ENCODE measurements at places on chromosomes 5 and 9.
A peak's percentile ranks its signal among the peaks of the same experiment; 100 is the strongest.

GRCh38 chr9:131590907-131591844 is 45.9 kb downstream of the PRRT1B start:
- peak; percentile 76 for DNase-seq

GRCh38 chr5:177296581-177296980 is 6.9 kb downstream of the RAB24 start:
- DNase-seq: no peak

GRCh38 chr9:112664531-112664930 is 53.4 kb downstream of the INIP start:
- DNase-seq: no peak

- DNase-seq: no peak
Observed at GRCh38 chr5:179793468-179794139, at the start of gene LTC4S. TSS of gene LTC4S (plus strand) at chr5:179793986. CDS start at chr5:179794081, 95 bp downstream.

DNA sequence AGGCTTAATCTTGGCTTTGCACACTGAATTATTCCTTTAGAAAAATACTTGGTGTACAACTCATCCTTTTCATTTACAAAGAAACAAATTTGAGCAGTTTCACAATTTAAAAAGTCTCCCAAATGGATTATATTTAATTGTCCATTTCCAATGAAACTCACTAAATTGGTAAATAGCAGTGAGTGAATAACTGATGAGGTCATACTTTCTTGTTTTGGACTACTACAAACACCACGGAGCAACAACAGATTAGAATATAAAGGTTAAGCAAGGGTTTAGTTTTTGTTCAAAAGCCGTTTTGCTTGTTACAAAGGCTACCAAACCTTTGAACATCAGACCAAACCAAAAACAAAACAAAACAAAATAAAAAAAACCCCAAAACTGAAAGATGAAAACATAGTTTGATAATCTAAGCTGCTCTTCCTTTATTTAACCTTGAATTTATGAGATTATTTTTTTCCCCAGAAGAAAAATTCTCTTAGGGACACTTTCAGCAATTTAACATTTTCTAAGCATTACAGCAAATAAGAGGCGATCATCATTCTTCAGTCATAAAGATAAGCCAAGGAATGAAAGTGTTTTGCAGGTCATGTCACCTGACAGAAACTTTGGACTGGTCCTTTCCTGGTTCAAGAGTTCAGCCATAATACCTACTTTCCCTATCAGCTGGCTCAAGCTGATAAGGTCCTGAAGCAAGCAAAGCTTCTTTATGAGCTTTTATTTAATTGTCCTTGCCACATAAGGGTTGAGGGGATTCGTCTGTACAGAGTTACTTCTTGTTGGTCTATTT is 99.7 kb upstream of the CDKN2B start:
- peak; percentile 11 for DNase-seq

DNA sequence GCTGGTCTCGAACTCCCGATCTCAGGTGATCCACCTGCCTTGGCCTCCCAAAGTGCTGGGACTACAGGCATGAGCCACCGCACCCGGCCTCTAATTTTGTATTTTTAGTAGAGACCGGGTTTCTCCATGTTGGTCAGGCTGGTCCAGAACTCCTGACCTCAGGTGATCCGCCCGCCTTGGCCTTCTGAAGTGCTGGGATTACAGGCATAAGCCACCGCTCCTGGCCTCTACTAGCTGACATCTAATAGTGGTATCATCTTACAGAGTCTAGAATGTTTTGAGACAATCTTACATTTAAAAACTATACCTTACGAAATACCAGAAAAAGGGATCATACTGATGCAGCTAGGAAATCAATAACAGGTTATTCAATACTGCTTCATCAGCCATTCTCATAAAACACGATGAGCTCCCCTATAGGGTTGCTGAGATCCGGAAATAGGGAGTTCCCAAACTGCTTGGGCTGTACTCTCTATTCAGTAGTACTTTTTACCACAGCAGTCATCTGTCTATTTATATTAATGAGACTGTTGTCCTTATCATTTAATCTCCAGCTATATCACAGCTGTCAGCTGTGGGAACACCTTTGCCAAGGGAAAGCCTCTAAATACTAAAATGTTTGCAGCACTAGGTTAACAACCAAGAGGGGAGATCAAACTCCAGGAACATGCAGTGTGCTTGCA is 8.1 kb upstream of the UBE2D2 start:
- no peak for DNase-seq

DNA sequence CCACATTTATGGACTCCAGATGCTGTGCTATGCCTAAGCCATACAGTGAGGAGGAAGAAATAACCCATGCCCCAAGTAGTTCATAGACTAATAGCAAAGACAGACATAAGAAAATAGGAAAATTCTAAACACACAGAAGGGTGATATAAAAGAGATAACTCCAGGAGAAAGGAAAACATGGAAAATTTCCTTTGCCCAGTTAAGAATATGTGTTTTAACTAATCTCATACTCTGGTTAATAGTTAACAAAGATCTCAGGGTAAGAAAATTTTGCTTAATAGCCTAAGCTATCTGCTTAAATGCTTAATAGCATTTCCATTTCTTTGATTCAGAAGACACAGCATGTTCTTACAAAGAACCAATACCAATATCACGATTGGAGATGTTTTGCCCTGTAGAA is 358.0 kb downstream of the MSX2 start:
- DNase-seq: no peak

GRCh38 chr5:138096997-138097828 is 13.4 kb downstream of the WNT8A start:
- DNase-seq: peak; percentile 44

DNA sequence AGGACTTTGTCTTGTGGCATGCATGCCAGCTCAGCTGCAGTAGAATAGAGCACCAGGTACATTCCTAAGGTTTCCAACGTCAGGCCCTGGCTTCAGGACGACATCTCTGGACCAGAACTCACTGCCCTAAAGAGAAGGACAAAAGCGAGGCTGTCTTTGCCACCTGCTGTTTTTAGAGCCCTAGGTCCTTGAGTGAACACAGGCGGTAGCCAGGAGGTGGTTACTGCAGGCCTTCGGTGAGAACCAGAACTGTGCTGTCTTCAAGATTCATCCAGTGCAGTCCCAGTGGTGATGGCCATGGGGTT is 288.9 kb upstream of the CDH18 start:
- no peak for DNase-seq

GRCh38 chr5:154714266-154714986 is 40.8 kb upstream of the LARP1 start:
- DNase-seq: peak; percentile 34

DNA sequence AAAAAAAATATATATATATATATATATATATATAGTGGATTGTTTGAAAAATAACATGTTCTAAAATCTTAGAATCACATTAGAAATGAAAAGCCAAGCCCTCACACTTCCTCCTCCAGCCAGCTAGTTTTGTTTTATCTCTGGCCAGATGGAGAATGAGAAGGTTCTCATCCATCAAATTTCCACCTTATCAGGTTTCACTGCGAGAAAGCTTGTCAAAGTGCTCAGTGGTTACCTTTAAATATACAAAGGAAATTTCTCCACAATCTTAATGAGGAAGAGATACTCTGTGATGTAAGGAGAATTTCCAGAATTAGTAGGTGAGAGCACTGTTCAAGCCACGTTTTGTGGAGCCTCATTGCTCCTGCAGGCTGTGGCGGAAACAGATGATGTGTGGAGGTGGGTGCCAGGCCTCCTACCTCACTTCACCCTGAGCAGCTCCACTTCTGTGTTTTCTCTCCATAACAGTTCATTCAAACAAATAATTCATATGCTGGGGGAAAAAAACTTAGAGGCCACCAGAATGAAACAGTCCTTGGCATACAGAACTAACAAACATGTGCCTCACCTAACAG is 71.9 kb downstream of the CDK5RAP2 start:
- no peak for DNase-seq

- DNase-seq: no peak
Observed at GRCh38 chr5:95081982-95082381, 202.9 kb downstream of the MCTP1 start.

- DNase-seq: no peak
Observed at GRCh38 chr5:31027721-31028120, 165.8 kb upstream of the CDH6 start.
